ENCODE measurements at places on chromosomes 1 and 21.

- no peak for DNase-seq
Observed at GRCh38 chr1:31926853-31927660, 11.1 kb downstream of the PTP4A2 start.

DNA sequence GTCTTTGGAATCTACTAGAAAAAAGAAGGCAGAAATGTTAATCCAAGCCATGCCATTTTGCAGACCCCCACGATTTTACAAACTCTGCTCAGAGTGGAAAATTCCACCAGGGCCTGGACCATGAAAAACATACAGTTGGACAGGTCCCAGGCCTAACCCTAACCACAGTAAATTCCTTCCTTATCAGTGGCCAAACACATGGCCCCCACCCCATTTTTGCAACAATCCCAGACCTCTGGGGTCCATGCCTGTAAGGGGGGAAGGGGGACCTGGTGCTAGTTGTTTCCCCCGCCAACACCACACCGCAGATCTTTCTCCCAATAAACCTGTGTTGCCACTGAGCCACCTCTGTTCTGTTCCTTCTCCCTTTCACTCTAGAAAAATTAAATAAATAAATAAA, 1352.7 kb downstream of the AMY1C start:
- DNase-seq, result no peak

- no peak for DNase-seq
Observed at GRCh38 chr1:212752252-212752933, 39.2 kb downstream of the NSL1 start.

GRCh38 chr1:8312235-8313218, 5.4 kb upstream of the SLC45A1 start:
- no peak for DNase-seq

DNA sequence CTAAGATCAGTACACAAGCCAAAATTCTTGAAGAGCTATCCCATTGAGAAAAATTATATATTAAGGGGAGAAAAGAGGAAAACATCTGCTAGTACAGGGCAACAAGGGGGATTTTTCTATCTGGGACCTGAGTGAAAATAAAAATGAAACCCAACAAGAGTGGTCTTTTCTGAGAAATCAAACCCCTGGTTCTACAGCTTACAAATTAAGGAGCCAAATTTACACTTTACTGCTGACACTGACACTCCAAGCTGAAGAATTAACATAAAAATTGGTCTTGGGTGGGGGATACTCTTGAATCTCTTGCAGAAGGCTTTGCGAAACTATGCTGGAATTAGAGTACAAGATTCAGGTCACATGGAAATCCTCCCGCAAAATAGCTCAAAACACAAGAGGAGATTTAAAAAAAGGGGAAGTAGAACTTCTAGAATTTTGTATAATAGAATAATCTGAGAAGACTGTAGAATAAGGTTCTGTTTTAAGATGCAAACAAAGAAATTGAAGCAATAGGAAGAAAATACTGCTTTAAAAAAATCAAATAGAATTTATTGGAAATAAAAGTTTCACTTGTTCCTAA, 32.1 kb upstream of the HSPA13 start:
- no peak for DNase-seq

DNA sequence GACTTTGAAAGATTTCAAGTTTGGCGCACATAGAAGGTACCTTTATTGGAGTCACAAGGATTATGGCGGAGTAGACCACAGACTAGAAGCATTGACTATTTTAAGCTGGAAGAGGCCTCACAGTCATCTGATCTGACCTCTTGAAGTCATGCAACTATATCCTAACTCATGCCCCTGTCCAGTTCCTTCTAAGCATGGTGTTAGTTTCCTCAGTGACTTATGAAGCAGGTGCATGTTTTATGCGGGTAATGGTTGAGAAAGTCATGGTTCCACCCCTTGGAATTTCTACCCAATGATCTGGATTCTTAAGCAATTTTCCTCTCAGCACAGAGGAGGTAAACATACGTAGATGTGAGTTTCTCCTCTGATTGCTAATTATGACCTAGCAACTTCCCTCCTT, 11.7 kb downstream of the OLFML3 start:
- no peak for DNase-seq

GRCh38 chr1:109091839-109092193, 1.3 kb downstream of the TMEM167B start:
- no peak for DNase-seq

DNA sequence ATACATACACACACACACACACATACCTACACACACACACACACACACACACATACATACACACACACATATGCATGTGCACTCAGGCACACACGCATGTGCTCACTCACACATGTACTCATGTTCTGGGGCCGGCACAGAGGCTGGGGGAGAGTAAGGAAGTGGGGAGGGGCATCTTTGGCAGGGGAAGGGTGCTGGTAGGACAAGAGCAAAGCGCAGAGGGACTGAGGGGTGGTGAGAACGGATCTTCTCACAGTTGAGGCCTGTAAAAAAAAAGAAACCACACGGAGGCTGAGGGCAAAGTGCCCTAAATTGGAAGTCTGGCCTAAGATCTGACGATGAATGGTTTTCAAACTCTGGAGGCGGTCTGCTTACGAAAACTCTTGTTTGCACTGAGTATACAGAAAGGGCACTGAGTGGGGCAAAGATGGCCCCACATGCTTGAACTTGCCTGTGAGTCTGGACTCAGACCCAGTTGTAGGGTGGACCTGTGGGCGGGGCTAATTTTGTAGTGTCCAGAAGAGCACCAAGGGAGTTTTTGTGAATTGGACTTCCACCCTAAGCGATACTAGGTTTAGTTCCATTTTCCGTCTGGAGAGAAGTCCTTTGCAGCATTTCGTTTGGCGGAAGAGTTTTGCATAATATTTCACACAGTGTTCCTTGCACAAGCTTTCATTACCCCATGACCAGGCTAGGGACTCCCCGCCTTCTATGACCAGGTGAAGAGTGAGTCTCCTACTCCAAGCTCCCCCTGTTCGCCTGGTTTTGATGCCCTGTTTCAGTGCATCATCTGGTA, 79.3 kb upstream of the LYST start:
- DNase-seq, result no peak

GRCh38 chr1:31297277-31298247, 730 bp downstream of the ZCCHC17 start:
- DNase-seq, result no peak

DNA sequence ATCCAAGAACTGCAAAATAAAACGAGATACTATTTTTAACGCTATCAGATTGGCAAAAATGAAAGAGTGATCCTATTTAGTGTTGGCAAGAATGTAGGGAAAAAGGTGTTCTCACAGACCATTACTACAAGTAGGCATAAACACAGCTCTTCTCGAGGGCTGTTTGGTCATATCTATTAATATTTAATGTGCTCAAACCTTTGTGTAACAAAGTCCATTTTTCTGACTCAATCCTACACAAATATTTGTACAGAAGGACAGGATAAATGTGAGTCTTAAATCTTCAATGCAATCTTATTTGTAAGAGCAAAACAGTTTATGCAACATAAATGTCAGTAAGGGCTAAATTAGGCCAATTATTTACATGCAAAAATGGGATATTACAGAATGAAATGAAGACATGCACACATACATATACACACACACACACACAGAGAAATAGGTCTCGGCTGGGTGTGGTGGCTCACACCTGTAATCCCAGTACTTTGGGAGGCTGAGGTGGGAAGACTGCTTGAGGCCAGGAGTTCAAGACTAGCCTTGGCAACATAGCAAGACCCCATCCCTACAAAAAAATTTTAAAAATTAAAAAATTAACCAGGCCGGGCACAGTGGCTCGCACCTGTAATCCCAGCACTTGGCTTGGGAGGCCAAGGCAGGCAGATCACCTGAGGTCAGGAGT, 17.7 kb downstream of the DHCR24 start:
- DNase-seq, result no peak

- no peak for DNase-seq
Observed at GRCh38 chr1:240107058-240107684, 15.5 kb downstream of the FMN2 start.

Measured in BJ (cell line).